Kidney glomerular epithelial cell (primary cell): ENCODE measurements at places on chromosomes 7 and 10.

GRCh38 chr7:31373337-31374289 lies 33.1 kb upstream of the NEUROD6 start:
- DNase-seq = peak; percentile 46

DNA sequence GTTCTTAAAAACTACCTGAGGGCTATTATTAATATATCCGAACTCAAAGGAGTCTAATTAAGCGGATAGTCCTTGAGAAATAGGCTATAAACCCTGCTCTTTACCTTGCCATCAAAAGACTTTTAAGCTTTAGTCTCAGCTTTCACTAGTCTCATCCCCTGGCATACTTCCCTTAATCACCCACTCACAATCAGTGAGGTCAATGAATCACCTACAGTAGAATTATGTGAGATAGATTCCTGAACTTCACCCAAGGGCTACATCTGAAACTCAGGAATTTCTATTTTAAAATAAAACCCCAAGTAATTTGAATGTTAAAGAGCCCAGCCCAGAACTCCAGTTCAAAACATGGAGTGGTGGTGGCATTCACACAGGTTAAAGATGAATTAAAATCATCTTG lies 108.7 kb downstream of the ETV1 start:
- peak; percentile 85 for DNase-seq

- DNase-seq = no peak
These were observed 25.0 kb upstream of the PODXL start for GRCh38 chr7:131581241-131582051.

GRCh38 chr7:77649716-77650349 lies 46.4 kb upstream of the RSBN1L start:
- DNase-seq = peak; percentile 27

- no peak for DNase-seq
These were observed 6.6 kb upstream of the ZYX start for GRCh38 chr7:143374561-143374960.

DNA sequence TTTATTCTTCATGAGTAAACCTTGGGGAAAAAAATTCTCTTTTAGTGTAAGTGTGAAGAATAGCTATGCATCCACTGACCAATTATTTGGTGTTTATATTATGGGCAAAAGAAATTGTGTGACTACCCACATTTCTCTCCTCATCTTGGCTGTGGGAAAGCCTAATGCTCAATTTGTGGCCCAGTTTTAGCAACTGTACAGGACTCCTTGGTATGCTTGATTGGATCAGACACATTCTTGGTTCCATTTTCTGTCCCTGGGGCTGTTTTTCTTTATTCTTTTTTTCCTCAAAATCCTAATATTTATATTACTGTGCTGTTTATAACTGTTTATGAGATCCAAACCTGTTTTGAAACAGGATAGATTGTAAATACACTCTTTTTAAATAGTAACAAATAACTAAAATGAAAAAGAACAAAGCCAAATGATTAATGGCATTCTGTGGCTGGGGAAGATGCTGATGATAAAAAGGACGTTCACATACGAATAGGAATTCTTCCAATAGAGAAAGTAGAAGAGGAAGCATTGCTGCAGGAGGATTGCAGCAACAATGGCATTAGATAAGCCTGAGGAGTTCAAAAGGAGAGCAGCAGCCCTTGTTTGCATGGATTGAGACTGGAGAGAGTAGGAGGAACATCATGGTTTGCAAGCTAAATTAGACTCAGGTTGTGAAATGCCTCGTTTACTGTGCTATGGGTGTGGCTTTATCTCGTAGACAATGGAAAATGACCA lies 580.5 kb downstream of the INHBA start:
- no peak for DNase-seq

GRCh38 chr7:44269943-44270493 lies 55.4 kb downstream of the CAMK2B start:
- DNase-seq = no peak

GRCh38 chr7:91347290-91347689 lies 83.1 kb downstream of the FZD1 start:
- DNase-seq = peak; percentile 19

DNA sequence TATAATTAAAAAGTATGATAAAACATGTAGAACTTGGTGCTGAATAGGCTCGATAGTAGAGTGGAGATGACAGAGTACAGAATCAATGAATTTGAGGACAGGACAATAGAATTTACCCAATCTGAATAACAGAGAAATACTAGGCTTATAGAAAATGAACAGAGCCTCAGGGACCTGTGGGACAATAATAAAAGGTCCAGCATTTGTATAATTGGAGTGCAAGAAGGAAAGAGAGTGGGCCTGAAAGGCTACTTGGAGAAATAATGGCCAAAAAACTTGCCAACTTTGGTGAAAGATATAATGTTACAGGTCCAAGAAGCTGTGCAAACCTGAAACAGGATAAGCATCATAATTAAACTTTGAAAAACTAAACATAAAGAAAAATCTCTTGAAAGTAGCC lies 227.3 kb downstream of the CXCL12 start:
- no peak for DNase-seq

DNA sequence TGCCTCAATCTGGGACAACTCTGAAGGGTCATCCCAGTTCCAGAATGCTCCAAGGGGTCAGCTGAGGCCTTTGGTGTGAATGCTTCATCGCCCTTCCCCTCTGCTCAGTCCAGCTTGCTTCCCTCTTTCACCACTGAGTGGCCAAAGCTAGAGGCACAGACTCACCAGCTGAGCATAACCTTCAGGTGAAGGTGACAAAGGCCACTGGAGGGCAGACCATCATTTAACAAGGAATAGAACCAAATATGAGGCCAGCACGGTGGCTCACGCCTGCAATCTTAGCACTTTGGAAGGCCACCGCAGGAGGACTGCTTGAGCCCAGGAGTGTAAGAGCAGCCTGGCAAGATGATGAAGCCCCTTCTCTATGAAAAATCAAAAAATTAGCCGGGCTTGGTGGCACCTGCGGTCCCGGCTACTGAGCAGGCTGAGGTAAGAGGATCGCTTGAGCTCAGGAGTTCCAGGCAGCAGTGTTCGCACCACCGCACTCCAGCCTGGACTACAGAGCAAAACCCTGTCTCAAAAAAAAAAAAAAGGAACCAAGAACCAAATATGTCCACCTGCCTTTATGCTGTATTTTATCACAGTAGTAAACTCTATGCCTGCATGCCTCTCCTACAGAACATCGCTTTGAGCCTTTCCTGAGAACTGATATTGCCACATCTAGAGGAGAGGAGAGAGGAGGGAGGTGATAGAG lies 13.4 kb downstream of the PRKAG2 start:
- DNase-seq = no peak
